ENCODE measurements at places on chromosomes 11 and 22.

GRCh38 chr11:35791088-35791958, 128.7 kb downstream of the TRIM44 start:
- no peak for DNase-seq

DNA sequence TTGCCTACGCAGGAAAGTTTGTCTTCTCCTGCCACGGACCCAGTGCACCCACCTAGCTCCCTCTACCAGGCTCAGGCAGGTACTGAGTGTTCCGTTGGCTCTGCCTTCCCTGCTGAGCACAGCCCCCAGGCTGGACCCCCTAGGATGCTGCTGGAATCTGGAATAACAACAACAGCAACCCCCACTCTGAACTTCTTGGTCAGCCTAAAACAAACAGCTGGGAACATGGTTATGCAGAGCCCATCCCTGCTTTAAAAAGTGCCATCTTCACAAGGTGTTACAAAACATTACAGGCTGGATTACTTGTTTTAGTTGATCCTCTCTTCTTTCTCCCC, 1.8 kb downstream of the OPCML start:
- DNase-seq, result no peak

- no peak for DNase-seq
Measured at GRCh38 chr11:9736365-9736764, 72.5 kb downstream of the SWAP70 start.

- no peak for DNase-seq
Measured at GRCh38 chr11:86292912-86293616, 9.0 kb upstream of the HIKESHI start.

DNA sequence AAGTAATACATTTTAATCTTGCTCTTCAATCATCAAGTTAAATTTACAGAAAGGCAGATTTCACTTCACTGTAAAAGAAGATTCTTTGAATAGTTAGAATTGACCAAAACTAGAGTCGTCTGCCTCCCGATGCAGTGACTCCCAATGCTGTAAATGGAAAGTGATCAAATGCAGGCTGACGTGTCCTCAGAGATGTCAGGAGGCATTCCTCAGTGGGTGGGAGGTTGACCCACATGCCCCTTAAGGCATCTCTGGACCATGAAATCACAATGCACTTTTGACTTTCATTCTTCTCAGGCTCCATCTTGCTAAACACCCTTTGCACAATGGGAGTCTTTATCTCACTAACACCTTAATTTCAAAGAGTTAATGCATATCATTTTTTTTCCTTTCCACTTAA, 19.0 kb upstream of the CECR2 start:
- DNase-seq, result no peak

DNA sequence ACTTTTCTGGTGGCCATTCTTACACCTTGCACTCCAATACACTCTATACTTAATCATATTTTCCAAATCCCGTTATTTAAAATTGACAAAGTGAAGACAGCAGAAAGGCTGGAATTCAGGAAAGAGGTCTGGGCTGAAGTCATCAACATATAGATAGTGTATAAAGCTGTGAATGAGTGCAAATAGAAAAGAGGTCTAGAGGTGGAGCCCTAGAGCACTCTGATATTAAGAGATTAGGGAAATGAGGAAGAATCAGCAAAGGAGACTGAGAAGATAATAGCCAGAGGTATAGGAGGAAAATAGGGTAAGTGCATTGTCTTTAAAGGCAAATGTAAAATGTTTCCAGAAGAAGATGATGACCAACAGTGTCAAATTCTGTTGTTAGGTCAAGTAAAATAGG, 7.9 kb downstream of the CTR9 start:
- DNase-seq, result no peak

DNA sequence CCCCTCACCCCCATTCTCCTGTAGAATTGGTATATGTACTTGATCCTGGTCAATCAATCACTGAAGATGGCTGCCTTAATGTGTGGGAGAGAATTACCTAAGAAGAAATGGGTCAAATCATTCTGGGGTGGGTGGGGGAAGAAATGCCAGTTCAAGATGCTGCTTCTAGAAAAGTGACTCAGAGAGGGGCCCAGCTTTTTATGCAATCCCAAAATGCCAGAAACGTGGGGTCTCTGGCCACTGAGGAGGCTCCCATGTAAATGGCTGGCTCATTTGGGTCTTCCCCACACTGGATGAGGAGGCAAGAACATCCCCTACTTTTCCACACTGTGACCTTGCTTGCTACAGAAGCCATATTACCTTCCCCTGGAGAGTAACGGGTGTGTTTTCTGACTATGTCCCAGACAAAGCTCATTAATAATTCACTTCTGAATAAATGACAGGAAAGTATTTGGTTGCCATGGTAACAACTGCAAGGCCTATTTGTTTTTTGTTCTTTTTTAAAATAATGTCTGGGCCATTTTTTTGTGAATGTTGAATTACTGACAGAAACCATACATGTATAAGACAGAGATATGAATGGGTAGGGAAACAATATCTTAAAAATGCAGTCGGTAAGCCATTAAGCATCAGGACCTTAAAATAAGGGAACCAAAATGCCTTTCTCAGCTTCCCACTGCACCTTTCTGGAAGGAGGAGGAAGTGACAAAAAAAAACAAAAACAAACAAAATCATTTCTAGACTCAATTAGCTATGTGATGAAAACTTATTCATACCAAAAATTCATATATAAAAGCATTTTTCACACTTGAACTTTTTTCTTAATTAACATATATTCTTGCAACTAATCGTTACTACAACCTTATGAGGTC, 32.0 kb downstream of the SLC1A2 start:
- no peak for DNase-seq

- no peak for DNase-seq
Measured at GRCh38 chr11:73114110-73114834, 27.8 kb downstream of the FCHSD2 start.

Data from NCI-H1048 (cell line).